ENCODE measurements at places on chromosomes 12 and 14.

GRCh38 chr14:65080960-65081747, 21.2 kb downstream of the MAX start:
- no peak for DNase-seq

DNA sequence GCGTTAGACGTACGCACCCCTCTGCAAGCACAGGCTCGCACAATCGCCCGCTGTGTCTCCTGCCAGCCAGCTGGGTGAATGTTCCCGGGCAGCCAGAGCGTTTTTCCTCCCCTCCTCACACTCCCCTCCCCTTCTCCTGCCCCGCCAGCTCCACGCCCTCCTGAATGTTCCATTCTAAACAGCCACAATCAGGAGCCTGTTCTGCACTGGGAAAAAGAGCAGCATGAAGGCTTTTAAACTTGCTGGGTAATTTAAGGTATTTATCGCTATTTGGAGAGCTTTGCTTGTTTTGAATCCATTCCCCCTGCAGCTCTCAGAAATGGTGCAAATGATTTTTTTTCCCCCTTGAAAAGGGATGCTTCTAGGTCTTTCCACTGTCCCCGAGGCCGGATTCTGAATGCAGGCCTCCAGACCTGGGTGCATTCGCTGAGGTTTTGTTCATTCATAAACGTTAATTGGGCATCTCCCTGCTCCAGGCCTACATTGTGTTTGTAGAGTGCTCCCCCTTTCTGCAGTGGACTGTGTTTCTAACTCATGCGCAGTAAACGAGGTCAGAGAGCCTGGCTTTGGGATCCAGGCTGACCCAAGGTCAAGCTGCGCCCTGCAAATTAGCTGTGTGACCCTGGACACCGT, 212.5 kb downstream of the CHST11 start:
- no peak for DNase-seq

- no peak for DNase-seq
Measured at GRCh38 chr14:36751920-36752319, 90.3 kb downstream of the PAX9 start.

DNA sequence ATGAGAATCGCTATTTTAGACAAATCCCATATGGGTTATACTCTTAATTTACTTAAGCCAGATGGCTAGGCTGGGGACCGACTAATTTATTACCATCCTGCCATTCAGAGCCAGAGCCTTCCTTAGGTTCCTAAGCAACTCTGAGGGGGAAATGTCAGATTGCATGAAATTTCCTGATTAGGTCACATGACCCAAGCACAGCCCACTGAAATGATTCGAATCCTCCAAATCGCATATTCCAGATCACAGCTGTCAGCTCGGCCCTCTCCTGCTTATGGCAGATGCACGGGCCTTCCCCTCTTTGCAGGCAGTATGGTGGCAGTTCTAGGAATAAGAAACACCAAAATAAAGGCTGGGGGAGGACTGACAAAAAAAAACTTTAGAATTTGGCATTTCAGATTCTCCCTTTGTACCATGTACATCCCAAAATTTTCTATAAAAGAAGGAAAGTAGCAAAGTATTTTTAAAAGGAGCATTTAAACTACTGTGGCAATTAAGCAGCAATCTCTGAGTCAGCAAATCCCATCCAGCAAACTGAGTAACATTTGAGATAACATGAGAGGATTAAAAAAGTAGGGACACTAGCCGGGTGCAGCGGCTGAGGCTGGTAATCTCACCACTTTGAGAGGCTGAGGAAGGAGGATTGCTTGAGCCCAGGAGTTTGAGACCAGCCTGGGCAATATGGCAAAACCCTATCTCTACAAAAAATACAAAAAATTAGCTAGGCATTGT, 30.5 kb upstream of the NUDT4 start:
- no peak for DNase-seq
